ELF-1 (cell line): ENCODE measurements at places on chromosomes 2 and 18.

GRCh38 chr18:49013961-49014604 is 63.3 kb upstream of the SMAD7 start:
- DNase-seq = no peak

- DNase-seq = no peak
These were observed 299.5 kb upstream of the SOX11 start for GRCh38 chr2:5392658-5393057.

DNA sequence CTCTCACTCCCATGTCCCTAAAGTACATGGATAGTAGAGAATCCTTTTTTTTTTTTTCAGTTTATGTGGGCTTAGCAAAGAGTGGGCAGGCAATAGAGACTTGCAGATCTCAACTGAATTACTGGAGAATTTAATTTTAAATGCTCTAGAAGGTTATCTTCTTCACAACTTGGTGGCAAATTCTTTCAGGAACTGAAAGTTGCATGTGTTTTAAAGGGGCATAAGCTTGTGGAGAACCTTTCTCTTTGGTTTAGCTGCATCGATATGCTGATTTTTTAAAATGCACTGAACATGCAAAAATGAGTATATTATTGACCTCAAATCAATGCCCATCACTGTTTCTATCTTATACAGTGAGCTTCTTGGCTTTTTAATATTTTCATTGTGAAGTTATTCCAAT is 24.9 kb upstream of the GALNT3 start:
- no peak for DNase-seq

DNA sequence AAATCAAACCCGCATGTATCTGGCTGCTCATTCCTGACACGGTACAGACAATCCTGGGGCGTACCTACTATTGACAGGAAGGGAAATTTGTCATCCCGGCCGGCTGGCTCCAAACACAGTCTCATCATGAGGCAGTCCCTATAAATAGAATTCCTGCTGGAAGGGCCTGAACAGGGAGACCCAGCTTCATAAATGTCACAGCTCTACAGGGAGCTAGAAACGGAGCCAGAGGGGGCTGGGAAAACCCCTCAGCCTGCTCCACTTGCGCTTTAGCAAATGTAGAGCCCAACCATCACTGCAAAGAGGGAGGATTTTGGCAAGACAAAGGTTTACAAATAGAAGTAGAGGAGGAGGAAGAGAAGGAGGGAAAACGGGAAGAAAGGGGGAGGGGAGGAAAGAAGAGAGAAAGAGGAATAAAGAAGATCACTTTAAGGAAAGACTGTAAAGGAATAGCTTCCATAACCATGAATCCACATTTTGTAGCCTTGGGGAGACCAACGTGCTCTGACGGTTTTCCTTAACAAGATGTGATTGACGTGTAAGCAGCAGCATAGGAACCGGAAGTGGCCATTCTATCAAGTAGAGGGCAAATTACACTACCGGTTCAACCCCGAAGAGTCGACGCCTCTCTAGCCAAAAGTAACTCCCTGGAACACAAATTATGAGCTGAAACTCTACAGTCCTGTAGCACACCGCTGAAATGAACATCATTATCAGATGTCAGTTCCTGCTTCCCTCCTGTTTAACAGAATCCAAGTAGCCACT is 56.8 kb upstream of the TTN start:
- DNase-seq = peak; percentile 59

- no peak for DNase-seq
These were observed 964 bp upstream of the GALNT3 start for GRCh38 chr2:165795011-165795410.

DNA sequence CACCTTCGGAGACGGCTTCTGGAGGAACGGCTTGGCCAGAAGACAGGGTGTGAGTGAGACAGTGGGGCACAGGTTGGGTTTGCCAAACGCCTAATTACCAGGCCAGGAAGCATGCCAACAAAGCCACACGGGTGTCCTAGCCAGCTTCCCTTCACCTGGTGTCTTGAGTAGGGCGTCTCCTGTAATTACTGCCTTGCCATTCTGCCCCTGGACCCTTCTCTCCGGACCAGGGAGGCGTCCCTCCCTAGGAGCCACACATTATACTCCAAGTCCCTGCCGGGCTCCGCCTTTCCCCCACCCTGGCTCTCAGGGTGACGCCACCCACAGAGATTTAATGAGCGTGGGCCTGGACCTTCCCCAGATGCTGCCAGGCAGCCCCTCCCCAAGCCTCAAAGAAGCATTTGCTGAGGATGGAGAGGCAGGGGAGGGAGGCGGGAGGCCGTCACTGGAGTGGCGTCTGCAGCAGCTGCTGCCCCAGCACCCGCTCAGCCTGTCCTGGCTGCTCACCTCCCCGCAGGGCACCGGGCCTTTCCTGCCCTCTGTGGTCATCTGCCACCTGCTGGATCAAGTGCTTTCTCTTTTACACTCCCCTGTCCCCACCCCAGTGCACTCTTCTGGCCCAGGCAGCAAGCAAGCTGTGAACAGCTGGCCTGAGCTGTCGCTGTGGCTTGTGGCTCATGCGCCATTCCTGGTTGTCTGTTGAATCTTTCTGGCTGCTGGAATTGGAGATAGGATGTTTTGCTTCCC is 20.7 kb downstream of the FOSL2 start:
- peak; percentile 75 for DNase-seq

GRCh38 chr2:44247924-44248323 is 27.4 kb upstream of the SLC3A1 start:
- peak; percentile 67 for DNase-seq

DNA sequence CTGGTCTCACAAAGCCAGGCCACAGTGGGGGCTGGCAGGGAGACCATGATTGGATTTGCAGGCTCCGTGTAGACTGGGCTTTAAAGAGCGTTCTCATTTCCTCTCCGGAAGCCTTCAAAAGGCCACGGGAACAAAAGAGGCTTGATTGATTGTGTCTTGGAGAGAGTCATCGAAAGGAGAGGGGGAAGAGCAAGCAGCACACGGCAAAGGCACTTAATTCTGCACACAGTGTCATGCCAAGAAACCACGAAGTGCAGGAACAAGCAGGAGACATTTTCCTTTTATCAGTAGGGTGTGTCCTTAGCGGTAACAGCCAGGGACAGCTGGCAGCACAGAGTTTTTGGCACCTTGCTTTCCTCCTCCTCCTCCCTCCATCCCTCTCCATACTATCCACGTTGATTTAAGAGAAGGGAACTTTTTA is 47.7 kb downstream of the GLI2 start:
- DNase-seq = peak; percentile 68
